ENCODE measurements at places on chromosomes 13 and 19.
A peak's percentile ranks its signal among the peaks of the same experiment; 100 is the strongest.

DNA sequence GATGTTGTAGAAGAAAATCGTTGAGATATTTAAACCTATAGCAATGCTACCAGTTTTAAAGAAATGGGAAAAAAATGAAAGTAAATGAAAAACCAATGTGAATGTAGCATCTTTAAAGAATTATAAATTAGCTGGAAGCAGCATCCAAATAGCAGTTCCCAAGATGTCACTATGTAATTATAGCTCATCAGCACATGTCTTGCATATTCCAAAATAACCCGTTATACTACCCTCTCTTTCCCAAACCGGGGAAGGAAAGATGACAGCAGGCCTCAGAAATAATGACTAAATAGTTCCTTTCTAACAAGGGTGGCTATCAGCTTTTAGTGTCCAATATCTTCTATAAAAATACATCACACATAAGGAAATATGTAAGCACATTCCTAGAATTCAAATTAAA is 140.5 kb downstream of the FGF14 start:
- no peak for DNase-seq

GRCh38 chr13:74206061-74206561 is 71.9 kb upstream of the KLF12 start:
- DNase-seq: no peak

GRCh38 chr19:15288146-15288963 is 44.0 kb downstream of the BRD4 start:
- no peak for DNase-seq

- no peak for DNase-seq
These were observed 113.8 kb downstream of the IRS2 start for GRCh38 chr13:109672545-109672944.

- no peak for DNase-seq
These were observed at the start of gene PDE4A for GRCh38 chr19:10420444-10421239. Gene PDE4A, plus strand, starts transcription at chr19:10420538. Its CDS starts 227 bp downstream, at chr19:10420765.

GRCh38 chr19:35468637-35469036 is 20.6 kb downstream of the FFAR2 start:
- DNase-seq: peak; percentile 30

- no peak for DNase-seq
These were observed 126.0 kb downstream of the FOXO1 start for GRCh38 chr13:40540328-40541044.

- DNase-seq: no peak
These were observed 66.1 kb upstream of the ANKRD10 start for GRCh38 chr13:110980921-110981320.

GRCh38 chr13:58313219-58313618 is 681.7 kb downstream of the PCDH17 start:
- no peak for DNase-seq

DNA sequence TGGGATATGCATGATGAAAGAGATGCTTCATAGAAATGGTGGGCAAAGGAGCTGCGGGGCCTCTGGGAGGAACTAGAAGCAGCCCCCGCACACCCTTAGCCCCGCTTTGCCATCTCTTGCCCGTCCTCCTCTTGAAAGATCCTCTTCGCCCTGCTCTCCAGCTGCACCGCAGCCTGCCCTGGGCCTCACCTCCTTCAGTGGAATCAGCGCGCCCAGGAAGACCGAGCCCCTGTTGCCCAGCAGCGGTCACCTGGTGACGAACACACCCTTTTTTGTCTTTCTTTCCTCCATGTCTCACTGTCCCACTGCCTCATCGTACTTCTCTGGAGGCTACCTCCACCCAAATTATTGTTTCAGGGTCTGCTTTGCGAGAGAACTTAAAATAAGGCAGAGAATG is 807.6 kb downstream of the UQCRFS1 start:
- no peak for DNase-seq

DNA sequence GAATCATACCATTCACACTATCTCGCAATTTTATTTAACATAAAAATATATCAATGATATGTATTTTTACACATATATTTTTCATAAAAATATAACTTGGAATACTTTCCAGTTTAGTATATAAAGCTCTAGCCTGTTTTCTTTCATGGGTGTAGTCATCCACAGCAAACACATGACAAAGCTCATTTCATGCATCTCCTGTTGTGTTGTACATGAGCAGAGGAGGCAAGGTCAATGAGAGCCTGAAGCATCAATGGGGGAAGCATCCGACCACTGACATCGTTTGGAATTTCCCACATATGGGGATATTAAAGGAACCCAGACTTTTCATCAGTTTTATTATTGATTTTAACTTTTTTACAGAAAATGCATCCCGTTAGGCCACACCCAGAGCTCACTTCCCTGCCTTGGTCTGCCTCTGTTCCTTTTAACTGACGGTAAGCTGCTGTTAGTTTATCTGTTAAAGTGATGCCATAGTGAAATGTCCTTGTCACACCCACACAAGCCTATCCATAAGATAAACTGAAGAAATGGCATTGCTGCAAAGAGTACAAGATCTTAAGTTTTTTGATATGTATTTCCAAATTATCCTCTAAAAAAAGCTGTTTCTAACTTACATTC is 44.0 kb downstream of the MIPEP start:
- no peak for DNase-seq

GRCh38 chr13:112067871-112068539 is 1.1 kb downstream of the SOX1 start:
- no peak for DNase-seq

GRCh38 chr13:110137680-110138009 is 169.3 kb downstream of the COL4A1 start:
- DNase-seq: no peak

DNA sequence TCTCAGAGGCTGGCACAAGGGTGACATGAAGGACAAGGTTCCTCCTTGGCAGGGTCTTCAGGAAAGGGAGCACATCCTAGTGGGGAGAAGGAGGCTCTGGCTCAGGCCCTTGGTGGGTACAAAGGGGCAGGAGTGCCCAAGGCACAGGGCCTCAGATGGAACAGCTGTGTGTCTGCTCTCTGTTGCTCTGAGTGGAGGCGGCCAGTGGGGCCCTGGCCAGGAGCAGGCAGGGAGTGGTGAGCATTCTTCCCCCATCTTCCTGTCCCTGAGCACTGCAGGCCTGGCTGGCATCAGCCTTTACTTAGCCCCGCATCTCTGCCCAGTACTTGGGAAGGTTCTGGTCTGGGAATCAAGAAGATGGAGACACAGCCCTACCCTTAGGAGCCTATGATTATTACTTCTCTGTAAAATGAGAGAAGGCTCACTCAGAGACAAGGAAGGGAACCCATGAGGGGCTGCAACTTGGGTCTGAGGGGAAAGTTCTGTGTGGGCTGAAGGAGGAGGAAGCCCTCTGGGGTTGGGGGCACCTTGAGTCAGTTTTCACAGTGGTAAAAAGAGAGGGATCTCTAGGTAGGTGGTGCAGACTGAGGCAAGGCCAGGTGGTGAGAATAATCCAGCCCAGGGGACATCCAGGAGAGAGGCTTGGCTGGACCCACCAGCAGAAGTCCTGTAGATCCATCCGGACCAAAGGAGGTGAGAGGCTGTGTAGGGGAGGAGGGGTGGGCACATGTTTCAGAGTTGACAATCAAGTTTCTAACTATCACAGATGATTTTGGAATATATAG is 173.5 kb downstream of the TSHZ3 start:
- no peak for DNase-seq

DNA sequence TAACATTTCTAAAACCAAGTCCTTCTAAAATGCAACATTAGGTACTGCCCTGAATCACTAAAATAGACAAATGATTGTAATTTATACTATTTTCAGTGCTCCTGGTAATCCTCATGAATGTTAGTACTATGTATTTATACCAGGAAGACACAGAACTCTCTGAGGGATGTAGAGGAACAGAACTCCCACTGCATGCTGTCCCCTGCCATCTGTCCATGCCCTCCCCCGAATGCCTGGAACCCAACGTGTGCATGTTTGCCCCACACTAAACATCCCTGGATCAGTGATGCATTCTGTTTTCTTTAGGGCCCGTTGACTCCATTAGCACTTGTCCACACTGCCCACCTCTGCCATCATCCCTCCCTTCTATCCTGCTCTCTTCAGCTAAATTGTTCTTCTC is 26.5 kb downstream of the ENOX1 start:
- DNase-seq: no peak

- no peak for DNase-seq
These were observed 345.3 kb upstream of the OBI1 start for GRCh38 chr13:79003989-79004898.

DNA sequence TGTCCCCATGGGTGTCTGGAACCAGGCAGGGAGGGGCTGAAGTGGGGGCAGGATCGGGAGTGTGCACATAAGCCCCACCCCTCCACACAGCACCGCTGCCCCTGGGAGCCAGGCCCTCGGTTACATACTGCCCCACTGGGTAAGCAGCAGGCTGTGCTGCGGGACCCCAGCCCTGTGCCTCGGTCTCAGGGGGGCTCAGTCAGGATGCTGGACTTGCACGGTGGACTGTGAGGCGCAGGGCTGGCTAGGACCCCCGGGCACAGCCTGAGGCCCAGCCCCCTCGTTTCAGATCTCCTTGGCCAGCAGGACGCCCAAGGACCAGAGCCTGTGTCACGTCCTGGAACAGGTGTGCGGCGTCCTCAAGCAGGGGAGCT is 16.3 kb downstream of the MPND start:
- DNase-seq: no peak

- DNase-seq: no peak
These were observed 23.6 kb downstream of the DCAF15 start for GRCh38 chr19:13975870-13976269.

DNA sequence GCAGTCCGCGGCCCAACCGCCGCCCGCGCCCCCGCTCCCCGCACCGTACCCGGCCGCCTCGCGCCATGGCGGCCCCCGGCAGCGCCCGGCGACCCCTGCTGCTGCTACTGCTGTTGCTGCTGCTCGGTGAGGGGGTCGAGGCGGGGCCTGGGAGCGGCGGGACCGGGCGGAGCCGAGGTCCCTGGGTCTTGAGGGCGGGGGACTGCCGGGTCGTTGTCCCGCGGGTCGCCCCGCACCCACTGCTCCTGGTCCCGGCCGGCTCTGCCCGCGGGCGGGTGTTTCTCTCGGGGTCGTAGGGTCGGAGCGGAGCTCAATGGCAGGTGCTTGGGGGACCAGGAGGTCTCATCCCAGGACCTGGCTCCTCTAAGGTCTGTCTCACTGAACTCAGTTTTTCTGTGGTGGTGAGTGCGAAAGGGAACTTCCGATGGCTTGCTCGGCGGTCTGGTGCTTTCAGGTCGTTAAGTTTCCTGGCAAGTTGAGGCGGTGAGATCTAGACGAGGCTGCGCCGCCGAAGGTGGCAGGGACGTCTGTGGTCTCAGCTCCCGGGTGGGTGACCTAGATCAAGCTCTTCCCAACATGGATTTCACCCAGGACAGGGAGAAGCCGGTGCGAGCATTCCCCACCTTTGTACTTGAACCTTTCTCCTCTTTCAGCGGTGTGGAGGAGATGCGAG is 467 bp downstream of the LAMP1 start:
- DNase-seq: no peak

GRCh38 chr19:17686592-17687024 is 1.5 kb downstream of the UNC13A start:
- DNase-seq: no peak

GRCh38 chr13:81658598-81659370 is 1317.9 kb upstream of the SPRY2 start:
- no peak for DNase-seq

DNA sequence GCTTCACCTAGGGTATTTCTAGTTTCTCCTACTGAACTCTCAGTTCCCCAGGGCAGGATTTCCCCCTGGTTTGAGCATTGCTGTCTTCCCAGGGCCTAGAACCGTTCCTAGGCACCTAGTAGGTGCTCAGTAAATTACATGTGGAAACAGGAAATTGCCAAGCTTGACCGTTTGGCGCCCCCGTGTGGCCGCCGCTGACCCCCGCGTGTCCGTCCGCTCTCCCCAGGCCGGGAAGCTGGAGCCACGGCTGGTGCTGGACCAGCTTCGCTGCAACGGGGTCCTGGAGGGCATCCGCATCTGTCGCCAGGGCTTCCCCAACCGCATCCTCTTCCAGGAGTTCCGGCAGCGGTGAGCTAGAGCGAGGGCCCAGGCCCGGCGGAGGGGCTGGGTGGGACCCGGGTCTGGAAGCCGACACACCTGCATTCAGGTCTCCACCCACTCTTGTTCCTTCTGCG is 55.5 kb downstream of the MYH14 start:
- peak; percentile 13 for DNase-seq

GRCh38 chr19:18439025-18439909 is 1.3 kb upstream of the ISYNA1 start:
- DNase-seq: no peak

DNA sequence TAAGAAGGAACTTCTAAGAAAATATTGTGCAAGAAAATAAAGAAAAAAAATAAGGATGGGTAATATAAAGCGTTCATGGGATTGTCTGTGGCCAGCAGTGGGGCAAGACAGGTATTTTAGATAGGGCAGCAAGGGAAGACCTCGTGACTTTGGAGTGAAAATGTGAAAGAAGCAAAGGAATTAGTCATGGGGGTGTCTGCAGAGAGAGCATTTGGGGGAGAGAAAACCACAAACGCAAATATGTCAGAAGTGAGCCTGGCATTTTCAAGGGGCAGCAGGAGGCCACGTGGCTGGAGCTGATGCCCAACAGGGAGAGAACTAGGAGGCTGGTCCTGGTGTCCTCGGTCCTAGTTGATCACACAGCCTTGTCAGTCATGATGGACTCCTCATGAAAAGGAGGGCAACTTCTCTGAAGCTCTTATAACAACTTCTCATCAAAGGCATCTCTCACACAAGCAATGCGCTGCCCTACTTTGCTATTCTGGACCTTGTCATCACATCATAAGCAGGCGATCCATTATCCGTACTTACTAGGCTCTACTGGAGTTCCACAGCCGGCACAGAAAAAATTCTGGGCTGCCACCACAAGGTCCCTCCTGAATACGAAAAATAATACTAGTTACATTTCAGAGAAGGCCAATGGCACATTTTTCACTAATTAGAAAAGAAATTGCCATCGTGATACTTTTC is 31.0 kb downstream of the RUBCNL start:
- DNase-seq: no peak

GRCh38 chr19:49864890-49865289 is 2.5 kb downstream of the PNKP start:
- no peak for DNase-seq

DNA sequence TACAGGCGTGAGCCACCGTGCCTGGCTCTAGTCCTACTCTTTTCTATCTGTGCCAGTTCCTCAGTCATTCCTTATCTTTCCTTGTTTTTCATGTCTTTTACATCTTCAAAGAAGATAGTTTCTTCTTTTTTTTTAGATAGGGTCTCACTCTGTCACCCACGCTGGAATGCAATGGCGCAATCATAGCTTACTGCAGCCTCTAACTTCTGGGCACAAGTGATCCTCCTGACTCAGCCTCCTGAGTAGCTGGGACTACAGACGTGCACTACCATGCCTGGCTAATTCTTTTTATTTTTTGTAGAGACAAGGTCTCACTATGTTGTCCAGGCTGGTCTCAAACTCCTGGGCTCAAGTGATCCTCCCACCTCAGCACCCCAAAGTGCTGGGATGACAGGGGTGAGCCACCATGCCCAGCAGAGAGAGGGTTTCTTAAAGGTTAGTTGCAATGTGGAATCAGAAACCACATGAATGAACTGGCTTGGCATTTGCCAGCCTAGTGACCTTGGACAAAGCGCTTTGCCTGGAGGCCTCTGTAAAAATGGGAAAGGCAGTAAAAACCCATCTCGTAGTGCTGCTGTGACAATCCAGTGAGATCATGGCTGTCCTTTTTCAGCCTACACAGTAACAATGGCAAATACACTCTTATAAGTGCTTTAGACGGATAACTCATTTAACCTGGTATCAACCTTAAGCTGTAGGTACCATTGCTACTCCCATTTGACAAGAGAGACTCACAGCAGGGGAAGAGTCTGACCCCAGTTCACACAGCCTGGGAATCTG is 3.9 kb downstream of the ACP7 start:
- DNase-seq: no peak

GRCh38 chr13:93745884-93746283 is 519.3 kb downstream of the GPC6 start:
- DNase-seq: no peak

All from right lung (tissue), 10 donors.